Stimulated activated CD4-positive, alpha-beta T cell treated with anti-CD3 and anti-CD28 coated beads, Interleukin-1b, Interleukin-23, amount 100 ng/mL, for 24 hours (primary cell): ENCODE measurements at places on chromosomes 11 and 22.

GRCh38 chr11:130645164-130645842, 196.9 kb downstream of the ADAMTS15 start:
- DNase-seq = no peak

- no peak for DNase-seq
Measured at GRCh38 chr11:12860827-12861226, 148.3 kb upstream of the RASSF10 start.

DNA sequence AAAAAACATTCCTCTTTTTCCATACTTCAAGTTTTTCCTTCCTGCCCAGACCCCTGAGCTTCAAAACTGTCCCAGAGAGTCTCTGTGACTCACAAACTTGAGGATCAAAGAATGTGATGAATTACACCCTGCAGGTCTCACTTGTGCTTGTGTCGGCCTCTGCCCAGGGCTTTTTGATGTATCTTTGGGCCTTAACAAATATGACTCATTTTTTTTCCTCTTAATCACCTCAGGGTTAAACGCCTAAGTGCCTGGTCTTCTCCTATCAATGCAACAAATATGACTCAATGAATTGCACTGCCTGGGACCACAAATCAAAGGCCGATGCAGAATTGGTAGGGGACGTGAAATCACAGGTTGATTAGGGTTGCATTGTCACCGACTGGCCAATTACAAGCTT, 267.7 kb downstream of the LARGE1 start:
- DNase-seq = no peak

- no peak for DNase-seq
Measured at GRCh38 chr11:69309631-69310280, 15.8 kb downstream of the MYEOV start.

GRCh38 chr11:65503949-65504673, 5.3 kb downstream of the MALAT1 start:
- no peak for DNase-seq

DNA sequence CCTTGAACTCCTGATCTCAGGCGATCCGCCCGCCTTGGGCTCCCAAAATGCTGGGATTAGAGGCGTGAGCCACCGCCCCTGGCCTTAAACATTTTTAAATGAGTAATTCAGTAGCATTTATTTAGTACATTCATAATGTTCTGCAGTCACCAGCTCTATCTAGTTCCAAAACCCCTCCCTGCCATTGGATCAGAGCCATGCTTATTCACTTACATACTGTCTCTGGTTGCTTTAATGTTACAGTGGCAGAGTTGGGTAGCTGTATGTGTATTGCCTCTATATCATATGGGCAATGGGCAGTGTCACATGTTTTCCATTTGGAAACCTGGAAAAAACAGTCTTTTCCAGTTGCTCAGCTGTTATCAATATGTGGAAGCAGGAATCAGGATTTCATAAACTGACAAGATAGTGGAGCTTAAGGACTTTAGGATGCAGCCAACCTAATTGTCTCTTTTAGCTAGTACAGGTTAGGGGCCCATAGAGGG, 10.5 kb downstream of the COA4 start:
- no peak for DNase-seq

GRCh38 chr11:124898263-124898680, 607 bp upstream of the ROBO4 start:
- no peak for DNase-seq

DNA sequence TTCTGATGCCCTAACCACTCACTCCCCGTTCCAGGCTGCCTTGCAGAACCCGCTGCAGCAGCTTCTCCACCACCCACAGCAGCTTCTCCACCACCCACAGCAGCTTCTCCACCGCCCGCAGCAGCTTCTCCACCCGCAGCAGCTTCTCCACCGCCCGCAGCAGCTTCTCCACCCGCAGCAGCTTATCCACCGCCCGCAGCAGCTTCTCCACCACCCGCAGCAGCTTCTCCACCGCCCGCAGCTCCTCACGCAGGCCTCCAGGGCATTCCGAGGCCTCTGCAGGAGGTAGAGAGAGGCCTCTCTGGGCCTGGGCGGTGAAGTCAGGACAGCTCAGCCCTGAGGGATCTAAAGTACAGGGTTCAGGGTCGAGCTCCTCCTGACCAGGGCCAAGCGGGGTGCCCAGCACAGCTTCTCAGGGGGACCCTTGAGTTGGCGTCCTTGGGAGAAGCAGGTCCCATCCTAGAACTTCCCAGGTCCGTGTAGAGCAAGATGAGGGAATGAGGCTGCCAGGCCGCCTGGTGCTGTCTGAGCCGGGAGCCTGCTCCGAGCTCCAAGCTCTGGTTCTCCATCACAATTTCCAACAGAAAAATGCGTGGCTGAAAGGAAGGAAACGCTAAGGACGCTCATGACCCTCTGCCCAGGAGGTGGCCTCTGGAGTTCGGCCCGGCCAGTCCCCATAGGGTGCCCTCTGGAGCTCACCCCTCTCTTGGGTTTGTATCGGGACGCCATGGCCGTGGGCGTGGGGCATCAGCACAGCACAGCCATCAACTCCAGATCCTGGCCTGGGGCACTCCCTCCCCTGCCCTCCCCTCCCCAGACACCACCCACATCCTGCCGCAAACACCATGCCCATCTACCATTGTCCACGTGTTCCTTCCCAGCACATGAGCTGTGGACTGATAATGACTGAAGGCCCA, 528.6 kb downstream of the BRD1 start:
- no peak for DNase-seq

DNA sequence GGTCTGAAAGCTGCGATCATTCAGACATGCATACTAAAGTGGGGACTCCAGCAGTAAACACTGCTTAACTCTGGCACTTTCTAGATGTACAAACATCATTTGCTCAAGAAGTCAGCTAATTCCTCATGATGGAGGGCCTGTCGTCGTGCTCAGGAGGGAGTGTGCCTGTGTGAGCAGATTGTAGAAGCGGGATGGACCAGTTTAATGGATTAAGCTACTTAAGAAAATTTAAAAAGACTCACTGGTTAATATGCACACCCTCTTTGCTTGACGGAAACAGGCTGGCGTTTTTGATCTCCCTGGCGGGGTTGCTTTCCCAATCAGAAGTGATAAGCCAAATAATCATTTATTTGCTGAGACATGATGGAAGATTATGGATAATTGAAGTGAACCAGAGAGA, 79.0 kb downstream of the LDLRAD3 start:
- no peak for DNase-seq

- DNase-seq = no peak
Measured at GRCh38 chr11:64919627-64920026, 2.6 kb upstream of the ATG2A start.

GRCh38 chr22:37559901-37560607, at the start of gene CDC42EP1:
TSS of gene CDC42EP1 (plus strand) at chr22:37560480. CDS start at chr22:37566350, 5,870 bp downstream.
- no peak for DNase-seq

GRCh38 chr11:75853971-75854370, 39.0 kb downstream of the UVRAG start:
- no peak for DNase-seq

DNA sequence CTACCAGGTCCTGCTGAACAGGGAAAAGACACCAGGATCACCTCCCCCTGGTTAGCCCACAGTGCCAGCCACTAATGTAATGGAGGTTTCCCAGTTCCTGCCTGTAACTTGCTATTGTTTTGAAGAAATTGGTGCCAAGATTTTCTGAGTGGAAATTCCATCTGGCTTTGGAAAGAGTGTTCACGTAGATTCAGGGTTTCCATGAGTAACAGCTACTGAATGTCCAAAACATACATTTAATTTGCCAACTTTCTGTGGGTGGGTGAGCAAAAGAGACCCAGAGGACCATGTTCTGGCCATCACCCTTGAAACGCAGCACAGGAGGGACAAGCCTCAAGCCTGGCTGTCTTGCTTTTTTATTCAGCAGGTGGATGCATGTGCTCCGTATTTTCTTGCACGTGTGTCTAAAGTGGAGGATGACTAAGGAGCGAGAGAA, 8.8 kb upstream of the DKK3 start:
- no peak for DNase-seq

DNA sequence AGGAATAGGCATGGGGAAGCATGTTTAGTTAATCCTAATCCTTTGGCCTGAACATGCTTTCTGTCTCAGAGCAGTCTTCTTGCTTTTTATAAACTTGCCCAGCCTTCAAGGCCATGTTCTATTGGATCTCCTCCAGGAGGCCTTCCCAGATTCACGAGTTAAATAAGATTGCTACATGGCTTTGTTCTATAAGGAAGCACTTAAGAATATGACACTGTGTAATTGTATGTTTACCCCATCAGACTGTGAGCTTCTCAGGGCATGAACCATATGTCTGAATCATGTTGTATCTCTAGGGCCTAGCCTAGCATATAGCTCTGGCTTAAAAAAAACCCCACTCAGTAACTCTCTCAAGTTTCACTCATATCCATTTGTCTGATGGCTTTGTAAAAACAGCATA, 26.4 kb upstream of the UCP3 start:
- no peak for DNase-seq

- no peak for DNase-seq
Measured at GRCh38 chr11:10455637-10456487, 798 bp downstream of the AMPD3 start.

- DNase-seq = no peak
Measured at GRCh38 chr22:47285981-47286380, 523.5 kb downstream of the TBC1D22A start.

DNA sequence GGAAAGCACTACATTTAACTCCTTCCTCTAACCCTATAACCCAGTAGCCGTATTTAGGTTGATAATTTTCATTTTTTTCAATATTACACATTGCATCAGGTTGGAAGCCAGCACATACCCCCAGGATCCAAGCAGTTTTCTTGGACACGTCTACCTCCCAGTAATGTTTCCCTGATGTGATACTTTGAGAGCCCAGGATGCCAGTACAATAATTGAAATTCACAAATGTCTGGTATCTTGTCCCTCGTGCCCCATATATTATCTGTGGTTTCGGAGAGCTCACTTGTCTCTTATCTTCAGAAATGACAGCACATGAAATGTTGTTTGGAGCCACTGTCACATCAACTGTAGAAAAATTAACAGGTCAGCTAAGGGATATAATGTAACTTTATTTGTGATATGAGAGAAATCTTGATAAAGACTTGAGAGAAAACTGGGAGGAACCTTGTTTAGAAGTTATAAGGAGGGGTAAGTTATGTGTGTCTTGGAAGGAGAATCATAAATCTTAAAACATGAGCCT, 19.8 kb downstream of the TRIM5 start:
- DNase-seq = no peak

DNA sequence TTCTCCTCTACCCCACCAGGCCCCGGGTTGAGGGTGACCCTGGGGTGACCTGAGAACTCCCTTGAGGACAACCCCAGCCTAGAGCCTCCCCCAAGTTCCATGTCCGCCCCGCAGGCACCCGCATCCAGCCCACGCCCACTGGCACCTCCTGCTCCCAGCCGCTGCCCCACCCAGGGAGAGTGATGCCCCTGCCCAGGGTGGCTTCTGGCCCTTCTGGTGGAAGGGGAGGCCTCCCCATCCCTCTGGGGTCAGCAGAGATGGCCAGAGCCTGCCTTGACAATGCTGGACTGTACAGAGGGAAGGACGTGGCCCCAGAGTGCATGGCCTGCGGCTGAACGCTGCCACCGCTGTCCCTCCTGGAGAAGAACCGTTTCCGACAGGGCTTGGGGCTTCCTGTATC, 1.1 kb upstream of the TH start:
- DNase-seq = no peak

- no peak for DNase-seq
Measured at GRCh38 chr11:70174547-70175235, 28.4 kb upstream of the FADD start.

GRCh38 chr11:2374456-2375201, 2.5 kb upstream of the CD81 start:
- no peak for DNase-seq

GRCh38 chr11:36098087-36098486, 154.2 kb downstream of the LDLRAD3 start:
- DNase-seq = no peak

- no peak for DNase-seq
Measured at GRCh38 chr11:96567176-96567575, 177.4 kb downstream of the JRKL start.

- no peak for DNase-seq
Measured at GRCh38 chr11:79902493-79902892, 461.7 kb upstream of the TENM4 start.

- DNase-seq = no peak
Measured at GRCh38 chr22:27531782-27532530, 269.6 kb downstream of the MN1 start.

GRCh38 chr11:111449696-111450479, 62.3 kb downstream of the BTG4 start:
- no peak for DNase-seq

GRCh38 chr11:121214861-121215260, 77.7 kb upstream of the SC5D start:
- DNase-seq = no peak

DNA sequence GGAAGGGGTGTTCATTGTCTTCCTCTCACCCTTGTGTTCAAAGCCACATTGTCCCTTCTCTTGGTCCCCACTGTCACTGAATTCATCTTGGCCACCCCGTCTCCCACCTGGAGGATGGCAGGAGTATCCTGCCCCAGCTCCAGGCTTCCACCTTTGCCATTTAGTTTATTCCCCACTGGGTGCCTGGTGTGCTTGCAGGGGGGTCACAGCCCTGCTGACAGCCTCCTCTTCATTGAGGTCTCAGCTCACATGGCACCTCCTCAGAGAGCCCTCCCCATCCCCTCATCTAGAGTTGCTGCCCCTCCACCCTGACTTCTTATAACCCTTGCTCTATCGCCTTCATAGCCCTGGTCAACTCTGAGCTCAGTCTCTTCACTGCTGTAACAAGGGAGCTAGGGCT, 36.6 kb downstream of the KIAA1671 start:
- DNase-seq = no peak

GRCh38 chr11:71336176-71336995, 84.0 kb upstream of the SHANK2 start:
- DNase-seq = no peak

- no peak for DNase-seq
Measured at GRCh38 chr11:35647421-35648093, 15.0 kb upstream of the TRIM44 start.

DNA sequence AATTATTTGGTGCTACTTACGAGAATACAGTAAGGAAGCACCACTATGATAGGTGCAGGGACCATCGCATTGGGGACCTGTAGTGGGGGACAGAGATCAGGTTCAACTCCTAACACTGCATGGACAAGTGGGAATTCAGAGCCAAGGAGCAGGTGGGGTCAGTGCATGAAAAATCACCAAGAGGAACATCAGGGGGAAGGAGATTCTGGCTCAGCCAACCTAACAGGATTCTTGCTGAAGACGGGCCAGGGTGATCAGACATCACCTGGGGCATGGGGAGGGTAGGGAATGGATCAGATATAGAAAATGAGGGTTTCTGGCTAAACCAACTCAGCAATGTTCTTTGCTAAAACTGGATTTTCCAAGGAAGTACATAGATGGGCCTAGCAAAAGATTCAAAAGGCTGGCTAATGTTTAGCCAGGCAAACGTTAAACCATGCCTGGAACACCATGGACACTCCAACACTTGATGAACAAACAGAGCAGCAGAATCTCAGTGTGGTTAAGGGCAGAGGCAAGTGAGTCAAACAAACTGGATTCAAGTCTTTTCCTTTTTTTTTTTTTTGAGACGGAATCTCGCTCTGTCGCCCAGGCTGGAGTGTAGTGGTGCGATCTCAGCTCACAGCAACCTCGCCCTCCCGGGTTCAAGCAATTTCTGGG, 70.0 kb downstream of the MICAL3 start:
- DNase-seq = no peak

- DNase-seq = no peak
Measured at GRCh38 chr22:23969071-23969470, 2.4 kb downstream of the DDTL start.

- no peak for DNase-seq
Measured at GRCh38 chr11:35142481-35143075, 3.6 kb downstream of the CD44 start.

GRCh38 chr11:77031599-77031998, 2.6 kb upstream of the B3GNT6 start:
- DNase-seq = no peak
